ENCODE measurements at places on chromosomes 1 and 21.

DNA sequence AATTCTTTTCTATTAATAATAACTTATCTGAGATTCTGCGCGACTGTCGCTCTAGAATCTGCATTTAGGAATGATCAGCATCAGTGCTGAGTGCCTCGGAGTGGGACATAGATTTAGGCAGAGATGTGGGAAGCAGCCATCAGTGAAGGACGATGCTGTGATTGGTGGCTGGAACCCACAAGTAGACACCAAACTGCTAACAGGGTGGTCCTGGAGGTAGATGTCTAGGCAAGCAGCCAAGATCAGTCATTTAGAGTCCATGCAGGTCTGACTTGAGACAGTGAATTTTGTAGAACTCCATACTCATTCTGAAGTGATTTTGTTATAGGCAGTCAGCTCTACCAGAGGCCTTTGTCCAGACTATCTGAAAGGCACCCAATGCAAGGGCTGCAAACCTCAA lies 51.8 kb upstream of the LYST start:
- DNase-seq: no peak

- DNase-seq: no peak
Observed at GRCh38 chr1:175818929-175819328, 75.5 kb upstream of the TNR start.

GRCh38 chr1:23019863-23020625 lies 776 bp downstream of the KDM1A start:
- DNase-seq: peak; percentile 49

GRCh38 chr1:10074059-10074851 lies 41.5 kb downstream of the UBE4B start:
- DNase-seq: peak; percentile 97

- DNase-seq: peak; percentile 12
Observed at GRCh38 chr1:225253784-225254183, 174.1 kb downstream of the LBR start.

GRCh38 chr1:92848201-92848600 lies 16.4 kb downstream of the RPL5 start:
- no peak for DNase-seq

- no peak for DNase-seq
Observed at GRCh38 chr1:200671235-200671786, 1.6 kb upstream of the DDX59 start.

- no peak for DNase-seq
Observed at GRCh38 chr1:243848165-243848857, 1.7 kb downstream of the AKT3 start.

GRCh38 chr1:44890007-44890406 lies 47.0 kb upstream of the PTCH2 start:
- no peak for DNase-seq
